ENCODE measurements at places on chromosomes 3 and 15. TPM values are rescaled to one million over a fixed set of nuclear protein-coding genes. Genes with fewer than 3 reads are reported as not detected.

DNA sequence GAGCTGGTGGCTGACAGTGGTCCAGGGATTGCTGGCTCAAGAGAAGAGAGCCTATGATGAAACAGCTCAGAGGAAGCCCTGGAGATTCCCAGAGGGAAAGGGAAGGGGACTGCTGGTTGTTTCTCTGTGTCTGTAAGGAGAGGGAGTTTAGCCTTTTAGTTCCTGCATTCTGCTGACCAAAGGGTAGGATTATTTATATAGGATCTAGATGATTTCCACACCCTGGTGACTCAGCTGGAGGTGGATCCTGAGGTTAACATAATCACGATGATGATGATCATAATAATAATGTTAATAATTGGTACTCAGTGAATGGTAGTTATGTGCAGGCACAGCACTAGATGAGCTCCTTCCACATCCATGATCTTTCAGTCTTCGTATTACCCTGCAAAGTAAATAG, 144.9 kb downstream of the EPHB1 start:
- no peaks in the 10 kb centered on the region for H3K36me3 ChIP-seq
- H3K27me3 ChIP-seq = peaks cover 5% of the 10 kb centered on the region
- H3K4me3 ChIP-seq = no peak overlapping the region
- H3K27ac ChIP-seq = no peak overlapping the region
- DNase-seq = no peak

DNA sequence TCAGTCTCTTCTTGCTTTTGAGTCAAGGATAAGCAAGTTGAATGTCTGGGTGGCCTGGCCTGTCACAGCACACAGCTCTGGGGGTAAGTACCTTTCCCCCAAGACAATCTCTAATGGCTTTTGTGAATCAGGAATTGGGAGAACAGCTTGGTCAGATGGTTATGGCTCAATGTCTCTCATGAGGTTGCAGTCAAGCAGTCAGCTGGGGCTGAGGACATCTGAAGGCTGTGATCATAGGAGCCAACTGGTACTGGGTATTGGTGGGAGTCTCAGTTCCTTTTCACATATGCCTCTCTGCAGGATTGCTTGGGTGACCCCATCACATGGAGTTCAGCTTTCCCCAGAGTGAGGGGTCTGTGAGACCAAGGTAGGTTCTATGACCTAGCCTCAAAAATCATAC, 33.0 kb upstream of the TMEM158 start:
- H3K4me1 ChIP-seq = peaks cover 2% of the 10 kb centered on the region
- DNase-seq = no peak
- peaks cover 45% of the 10 kb centered on the region for H3K27me3 ChIP-seq
- peaks cover 2% of the 10 kb centered on the region for H3K36me3 ChIP-seq
- H3K4me3 ChIP-seq = no peak overlapping the region

DNA sequence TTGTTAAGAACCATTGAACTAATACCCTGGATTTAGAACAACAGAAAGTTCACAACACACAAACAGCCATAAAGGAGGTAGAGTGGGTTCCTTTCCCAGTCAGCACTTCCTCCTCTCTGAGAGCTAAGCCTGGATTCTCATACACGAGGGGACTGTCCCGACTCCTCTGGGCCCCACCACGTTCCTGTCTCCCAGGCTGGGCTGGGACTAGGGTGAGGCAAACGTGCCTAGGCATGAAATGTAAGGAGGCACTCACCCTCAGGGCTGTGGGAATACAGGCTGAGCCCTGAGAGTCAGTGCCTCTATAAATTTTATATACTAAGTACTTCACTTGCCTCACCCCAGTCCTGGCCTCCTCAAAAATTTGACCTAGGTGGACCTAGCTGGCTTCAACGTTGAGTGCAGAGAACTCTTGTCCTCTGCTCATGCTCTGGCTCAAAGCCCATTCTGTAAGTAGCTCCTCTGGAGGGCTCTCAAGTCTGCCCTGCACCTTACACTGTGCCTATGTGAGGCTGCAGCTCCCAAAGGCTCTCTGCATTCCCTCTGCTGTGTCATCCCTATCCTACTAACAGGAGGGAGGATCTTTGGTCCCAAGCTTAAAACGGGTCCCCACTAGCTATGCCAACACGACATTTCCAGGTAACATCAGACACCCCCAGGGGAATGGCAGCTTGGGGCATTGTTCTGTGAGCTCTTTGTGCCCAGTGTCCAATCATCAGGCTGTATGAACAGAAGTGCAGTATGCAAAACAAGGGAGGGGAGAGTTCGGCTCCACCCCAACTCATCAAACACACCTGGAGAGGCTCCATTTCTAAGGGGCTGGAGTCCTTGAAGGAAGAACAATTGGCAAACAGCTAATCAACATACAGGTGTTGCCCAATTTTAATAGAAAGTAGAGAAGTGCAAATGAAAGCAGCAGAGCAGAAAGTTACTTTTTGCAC, 233.2 kb downstream of the RPLP1 start:
- no peaks in the 10 kb centered on the region for H3K4me1 ChIP-seq
- peaks cover 5% of the 10 kb centered on the region for H3K27me3 ChIP-seq
- no peaks in the 10 kb centered on the region for H3K36me3 ChIP-seq
- H3K4me3 ChIP-seq = no peak overlapping the region
- no peak for DNase-seq

DNA sequence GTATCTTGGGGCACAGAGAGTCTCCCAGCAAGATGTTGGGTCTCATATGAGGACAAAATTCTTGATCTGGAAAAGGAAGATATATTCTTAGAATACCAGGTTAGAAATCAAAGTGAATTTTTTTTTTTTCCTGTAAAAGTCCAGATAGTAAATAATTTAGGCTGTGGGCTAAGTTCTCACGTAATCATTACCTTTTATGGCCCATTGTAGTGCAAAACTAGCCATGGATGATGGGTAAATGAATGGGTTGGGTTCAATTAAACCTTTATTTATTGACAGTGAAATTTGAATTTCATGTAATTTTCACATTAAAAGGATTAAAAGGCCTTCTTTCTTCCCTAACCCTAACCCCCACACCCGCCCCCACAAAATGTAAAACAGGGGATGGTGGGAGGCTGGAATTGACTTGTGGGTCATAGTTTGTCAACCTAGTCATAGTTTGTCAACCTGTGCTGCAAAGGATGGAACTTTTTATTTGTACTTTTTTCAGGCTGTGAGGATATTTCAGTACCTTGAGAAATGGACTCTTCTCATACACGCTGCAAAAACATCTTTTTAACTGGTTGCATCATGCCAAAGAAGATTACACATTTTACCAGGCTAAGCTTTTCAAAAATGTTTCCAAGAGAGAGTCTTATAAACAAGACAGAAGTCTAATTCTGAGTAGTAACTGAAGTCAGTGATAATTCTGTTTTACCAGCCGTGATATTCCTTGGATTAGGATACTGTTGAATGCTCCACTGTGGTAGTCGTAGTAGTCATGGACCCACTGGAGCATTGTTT, 138.8 kb downstream of the AKAP13 start:
- peaks cover 45% of the 10 kb centered on the region for H3K4me1 ChIP-seq
- no peak overlapping the region for H3K4me3 ChIP-seq
- H3K36me3 ChIP-seq = peaks cover 6% of the 10 kb centered on the region
- H3K27ac ChIP-seq = no peak overlapping the region
- no peak for DNase-seq

- no peak overlapping the region for H3K27ac ChIP-seq
Observed at GRCh38 chr3:136078421-136079364, 113.2 kb downstream of the PPP2R3A start.

DNA sequence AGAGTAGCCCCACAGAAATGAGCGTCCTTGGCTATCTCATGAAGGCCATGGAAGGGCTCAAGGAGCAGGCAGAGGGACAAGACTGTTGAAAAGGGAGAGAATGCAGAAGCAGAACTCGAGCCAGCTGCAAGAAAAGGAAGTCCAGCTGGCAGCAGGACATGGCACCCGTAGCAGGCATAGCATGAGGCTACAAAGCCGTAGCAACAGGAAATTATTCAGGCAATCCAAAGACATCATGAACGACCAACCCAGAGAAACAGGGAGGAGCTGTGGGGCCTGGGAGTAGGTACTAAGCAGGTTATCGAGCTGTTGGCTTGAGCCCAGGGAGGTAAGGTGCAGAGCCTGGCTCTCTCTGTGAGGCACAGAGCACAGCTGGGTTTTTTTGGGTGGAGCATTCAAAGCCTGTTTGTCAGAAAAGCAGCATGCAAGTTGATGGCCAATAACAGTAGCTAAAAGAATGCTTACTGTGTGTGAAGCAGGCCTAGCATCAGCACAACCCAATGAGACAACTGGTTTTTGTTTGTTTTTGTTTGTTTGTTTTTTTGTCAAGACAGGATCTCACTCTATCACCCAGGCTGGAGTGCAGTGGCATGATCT, 144.0 kb upstream of the SMAD3 start:
- no peak overlapping the region for H3K27ac ChIP-seq
- H3K4me3 ChIP-seq = no peak overlapping the region
- peaks cover 24% of the 10 kb centered on the region for H3K27me3 ChIP-seq

DNA sequence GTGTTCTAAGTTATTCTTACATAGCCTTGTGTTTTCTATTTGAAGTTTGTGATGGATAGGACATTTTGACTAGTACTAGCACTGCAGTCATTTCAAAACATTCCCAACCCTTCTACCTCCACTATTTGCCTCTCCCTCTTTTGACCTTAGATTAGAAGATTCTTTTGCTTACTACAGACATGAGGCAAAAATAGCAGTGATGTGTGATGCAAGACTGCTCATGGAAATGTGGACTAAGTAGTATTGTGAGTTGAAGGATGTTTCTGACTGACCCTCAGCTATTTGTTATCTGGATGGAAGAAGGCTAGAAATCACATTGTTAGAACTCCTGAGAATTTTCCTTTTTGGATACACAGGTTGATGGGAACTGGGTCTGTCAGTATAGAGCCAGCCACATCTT, 45.9 kb downstream of the ATP2C1 start:
- no peak overlapping the region for H3K4me3 ChIP-seq
- H3K27me3 ChIP-seq = no peaks in the 10 kb centered on the region
- H3K36me3 ChIP-seq = peaks cover 9% of the 10 kb centered on the region
- no peaks in the 10 kb centered on the region for H3K4me1 ChIP-seq
- no peak overlapping the region for H3K27ac ChIP-seq

DNA sequence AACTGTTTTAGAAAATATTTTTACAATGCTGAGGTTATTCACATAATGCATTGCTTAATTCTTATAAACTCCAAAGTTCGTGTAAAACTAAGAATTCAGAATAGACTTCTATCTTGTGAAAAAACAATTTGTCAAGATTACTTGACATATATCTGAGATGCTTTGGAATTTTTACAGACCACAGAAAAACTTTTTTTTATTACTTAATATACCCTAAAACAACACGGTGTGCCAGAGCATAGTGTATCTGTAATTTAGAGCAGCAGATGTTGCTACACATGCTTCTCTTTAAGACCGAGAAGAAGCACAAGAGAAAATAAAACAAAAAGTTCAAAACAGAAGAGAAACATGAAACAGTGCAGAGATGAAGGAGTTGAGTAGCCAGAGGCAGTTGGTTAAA, 26.4 kb downstream of the ASB7 start:
- no peak overlapping the region for H3K27ac ChIP-seq
- peaks cover 27% of the 10 kb centered on the region for H3K4me1 ChIP-seq
- H3K27me3 ChIP-seq = no peaks in the 10 kb centered on the region
- no peak for DNase-seq
- H3K36me3 ChIP-seq = peaks cover 6% of the 10 kb centered on the region

DNA sequence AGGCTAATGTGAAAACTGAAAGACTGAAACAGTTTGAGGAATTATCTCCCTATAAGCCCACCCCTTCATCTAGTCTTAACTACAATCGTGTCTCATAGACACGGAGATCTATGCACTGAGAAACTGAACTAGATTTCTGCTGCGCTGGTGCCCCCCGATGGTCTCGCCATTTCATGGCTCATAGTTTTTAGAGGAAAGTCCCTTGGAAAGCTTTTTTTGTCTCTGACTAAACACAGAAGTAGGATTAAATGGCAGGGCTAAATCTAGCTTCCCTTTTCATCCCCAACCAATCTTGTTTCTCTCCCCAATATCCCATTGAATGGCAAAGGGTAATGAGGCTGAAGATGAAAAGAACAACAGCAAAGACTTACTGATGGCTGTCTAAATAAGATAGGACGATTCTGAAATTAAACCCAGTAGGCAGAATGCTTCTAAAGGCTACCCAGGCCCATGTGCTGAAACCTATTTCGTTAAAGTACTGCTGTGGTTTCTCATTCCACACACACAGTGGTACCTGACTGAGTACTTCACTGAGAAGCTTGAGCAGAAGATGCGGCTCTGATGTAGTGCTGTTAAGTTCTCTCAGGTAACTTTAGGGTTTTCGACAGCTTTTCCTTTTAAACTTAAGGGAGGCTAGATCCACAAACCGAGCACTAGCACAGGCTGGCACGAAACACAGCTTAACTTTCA, 142.7 kb downstream of the GADL1 start:
- H3K4me3 ChIP-seq = no peak overlapping the region
- DNase-seq = no peak
- peaks cover 6% of the 10 kb centered on the region for H3K4me1 ChIP-seq
- H3K36me3 ChIP-seq = no peaks in the 10 kb centered on the region
- H3K27me3 ChIP-seq = peaks cover 33% of the 10 kb centered on the region

GRCh38 chr3:183987000-183987600, 30.6 kb downstream of the ABCC5 start:
- H3K27me3 ChIP-seq = no peaks in the 10 kb centered on the region
- no peak overlapping the region for H3K27ac ChIP-seq
- peaks cover 7% of the 10 kb centered on the region for H3K4me1 ChIP-seq
- H3K36me3 ChIP-seq = peaks cover 11% of the 10 kb centered on the region

GRCh38 chr3:157785102-157785826, 282.0 kb upstream of the VEPH1 start:
- H3K27me3 ChIP-seq = no peaks in the 10 kb centered on the region
- no peak for DNase-seq
- no peak overlapping the region for H3K4me3 ChIP-seq

SAMMSON gene
- not detected for total RNA-seq

PLSCR5 gene
- total RNA-seq = not detected

TGM5 gene
- not detected for total RNA-seq

CTXN2 gene
- not detected for total RNA-seq

Data from T-helper 17 cell (primary cell).